Stimulated activated CD4-positive, alpha-beta T cell treated with anti-CD3 and anti-CD28 coated beads, Interleukin-15, amount 100 ng/mL, for 48 hours (primary cell): ENCODE measurements at places on chromosomes 12 and 14.

GRCh38 chr12:70049596-70050360 lies 193.5 kb upstream of the CNOT2 start:
- no peak for DNase-seq

- no peak for DNase-seq
Measured at GRCh38 chr14:75299576-75299975, 20.9 kb downstream of the FOS start.

DNA sequence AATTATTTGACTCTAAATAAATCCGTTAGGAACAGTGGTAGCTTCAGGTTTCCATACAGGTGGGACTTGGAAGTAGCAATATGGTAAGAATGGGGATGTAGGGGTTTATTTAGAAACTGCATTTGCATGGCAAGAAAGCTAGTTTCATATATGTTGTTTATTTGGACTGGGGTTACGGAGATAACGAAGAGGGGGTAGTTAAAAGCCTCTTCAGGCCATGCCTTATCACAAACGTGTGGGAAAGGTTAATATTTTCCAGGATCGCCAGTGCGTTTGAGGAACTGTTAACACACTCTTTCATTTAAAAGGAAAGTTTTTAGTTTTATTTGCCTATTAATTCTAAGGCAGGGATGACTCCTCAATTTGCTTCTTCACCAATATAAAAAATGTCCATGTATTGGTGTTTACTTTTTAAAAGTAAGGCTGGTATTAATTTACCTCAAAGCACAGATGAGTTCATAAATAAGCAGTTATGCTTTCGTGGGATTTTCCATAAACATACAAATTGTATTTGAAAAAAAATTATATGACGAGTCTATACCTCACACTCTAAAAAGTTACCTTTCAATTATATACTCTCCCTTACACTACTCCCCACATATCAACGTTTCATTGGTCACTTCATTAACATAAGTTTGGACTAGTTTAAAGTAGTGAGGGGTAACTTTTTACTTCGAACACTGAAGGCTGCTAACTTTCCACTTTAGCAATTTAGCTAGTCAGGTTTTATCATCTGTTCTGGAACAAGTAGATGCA lies 814 bp downstream of the RAB2B start:
- no peak for DNase-seq

DNA sequence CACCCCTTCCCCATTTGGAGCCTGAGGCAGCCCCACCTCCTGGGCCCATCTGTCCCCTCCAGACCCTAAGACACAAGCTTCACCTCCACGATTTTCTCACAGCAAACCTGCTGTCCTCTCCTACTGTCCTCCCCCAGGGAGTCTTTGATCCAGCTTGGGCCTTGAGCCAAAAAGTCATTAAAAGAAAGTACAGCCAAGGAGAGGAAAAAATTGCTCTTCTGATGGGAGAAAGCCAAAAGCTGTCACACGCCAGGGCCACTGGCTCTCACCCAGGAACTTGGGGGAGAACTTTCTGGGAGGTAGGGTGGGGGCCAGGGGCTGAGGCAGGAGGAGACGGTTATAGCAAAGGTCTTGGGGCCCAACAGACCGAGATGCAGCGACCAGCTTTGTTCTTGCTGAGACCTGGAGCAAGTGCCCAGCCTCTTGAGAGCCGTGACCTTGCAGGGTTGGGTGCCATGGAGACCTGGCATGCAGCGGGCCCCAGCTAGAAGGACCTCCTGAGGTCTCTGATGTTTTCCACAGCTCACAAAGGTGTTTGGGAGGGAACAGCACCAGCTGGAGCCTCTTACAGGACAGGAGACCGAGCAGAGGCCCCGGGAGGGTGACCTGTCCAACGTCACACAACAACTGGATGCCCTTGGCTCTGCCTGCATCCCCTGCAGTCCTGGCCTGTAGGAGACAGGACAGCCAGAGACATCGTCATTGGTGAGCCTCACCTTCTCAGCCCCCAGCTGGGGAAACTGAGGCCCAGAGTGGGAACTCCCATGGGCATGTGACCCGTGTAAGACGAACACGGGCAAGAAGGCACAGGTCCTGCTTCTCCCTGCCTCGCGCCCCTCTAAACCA lies 124.5 kb downstream of the CALM1 start:
- DNase-seq = no peak

DNA sequence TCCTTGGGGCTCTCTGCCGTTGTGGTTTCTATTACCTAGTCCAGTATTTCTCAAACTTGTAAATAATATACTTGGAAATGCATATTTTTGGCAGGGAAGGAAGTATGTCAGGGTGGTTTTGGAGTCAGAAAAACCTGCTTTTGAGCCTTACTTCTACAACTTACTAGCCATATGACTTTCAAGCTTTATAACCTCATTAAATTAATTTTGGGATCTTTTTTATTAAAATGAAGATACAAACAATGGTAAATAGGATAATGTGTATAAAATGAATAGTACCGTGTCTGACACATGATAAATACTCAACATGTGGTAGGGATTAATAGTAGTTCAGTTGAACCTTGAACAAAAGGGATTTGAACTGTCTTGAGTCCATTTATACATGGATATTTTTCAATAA lies 406.3 kb downstream of the ATP23 start:
- no peak for DNase-seq

DNA sequence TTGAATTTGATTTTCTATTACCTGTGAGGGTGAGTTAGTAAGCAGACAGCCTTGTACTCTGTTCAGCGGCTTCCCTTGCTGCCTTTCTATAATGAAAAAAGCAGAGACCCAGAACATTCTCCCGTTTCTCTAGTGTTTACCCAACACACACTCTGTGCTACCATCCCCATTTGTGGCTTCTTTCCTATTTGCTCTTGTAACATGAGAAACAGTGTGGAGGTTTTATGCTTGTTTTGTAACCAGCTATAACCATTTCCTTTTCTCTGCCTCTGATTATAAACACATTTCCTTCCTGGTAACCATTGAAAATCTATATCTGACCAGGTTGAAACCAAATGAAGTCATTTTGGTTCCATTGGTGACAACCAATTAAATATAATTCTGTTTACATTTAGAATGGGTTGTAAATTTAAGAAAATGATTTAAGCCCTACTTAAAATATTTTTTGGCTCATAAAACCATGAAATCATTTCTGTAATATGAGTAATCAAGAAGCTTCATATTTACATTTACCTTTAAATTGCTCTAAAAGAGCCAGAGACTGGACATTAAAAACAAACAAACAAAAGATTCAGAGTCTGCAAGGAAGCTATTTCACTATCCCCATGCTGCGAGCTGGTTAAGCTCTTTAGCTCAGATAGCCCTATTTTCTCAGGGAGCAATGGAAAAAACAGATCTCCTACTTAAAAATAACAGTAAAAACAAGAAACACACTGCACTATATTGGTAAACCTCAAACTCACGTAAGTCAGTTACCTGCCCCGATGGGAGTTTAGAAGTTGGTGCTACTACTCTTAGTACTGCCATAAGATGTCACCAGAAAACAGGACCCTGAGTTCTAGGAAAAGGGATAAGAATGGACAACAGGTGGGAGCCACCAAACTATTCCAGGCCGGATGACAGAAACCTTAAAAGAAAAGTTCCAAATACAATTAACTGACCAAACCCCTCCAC lies 206.5 kb upstream of the EEA1 start:
- DNase-seq = no peak

GRCh38 chr14:20477211-20477876 lies 8.1 kb downstream of the PNP start:
- no peak for DNase-seq

- no peak for DNase-seq
Measured at GRCh38 chr12:120368789-120369602, at the start of gene MSI1. TSS of gene MSI1 (minus strand) at chr12:120369164. CDS start at chr12:120369091, 73 bp downstream.
